ENCODE measurements at places on chromosomes 13 and 19.

GRCh38 chr19:34181111-34181864 is 9.0 kb downstream of the LSM14A start:
- DNase-seq: no peak

DNA sequence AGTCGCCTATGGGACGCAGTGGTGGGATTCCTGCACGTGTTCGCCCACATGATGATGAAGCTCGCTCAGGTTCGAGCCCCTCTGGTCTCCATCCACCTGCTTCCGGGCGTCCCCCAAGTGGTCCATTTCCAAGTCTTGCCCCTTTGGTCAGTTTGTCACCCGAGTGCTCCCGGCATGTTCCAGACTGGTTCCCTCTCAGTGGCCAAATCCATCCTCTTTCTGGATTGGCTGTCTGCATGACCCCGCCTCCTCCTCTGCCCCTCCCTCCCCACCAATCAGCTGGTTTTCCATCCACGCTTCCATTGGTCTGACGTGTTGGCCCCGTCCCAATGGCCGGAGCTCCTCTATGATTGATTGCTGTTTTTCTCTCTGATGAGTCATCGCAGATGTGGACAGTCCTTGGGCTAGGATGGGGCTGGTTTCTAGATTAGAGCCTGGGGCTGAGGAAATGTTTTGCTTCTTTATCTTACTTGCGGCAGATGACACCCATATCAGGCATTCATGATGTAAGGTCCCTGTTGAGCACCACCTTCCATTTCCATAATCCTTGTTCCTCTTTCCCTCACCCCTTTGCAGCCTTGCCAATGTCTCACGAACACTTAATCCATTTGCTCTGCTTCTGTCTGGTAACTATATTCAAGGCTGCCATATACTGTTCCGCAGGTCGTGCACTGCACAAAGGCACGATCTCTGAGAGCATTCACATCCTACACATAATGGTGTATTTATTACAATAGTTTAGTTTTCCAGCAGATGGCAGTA is 73.8 kb downstream of the MAP4K1 start:
- peak; percentile 85 for DNase-seq

GRCh38 chr13:66840621-66841020 is 389.5 kb downstream of the PCDH9 start:
- no peak for DNase-seq

DNA sequence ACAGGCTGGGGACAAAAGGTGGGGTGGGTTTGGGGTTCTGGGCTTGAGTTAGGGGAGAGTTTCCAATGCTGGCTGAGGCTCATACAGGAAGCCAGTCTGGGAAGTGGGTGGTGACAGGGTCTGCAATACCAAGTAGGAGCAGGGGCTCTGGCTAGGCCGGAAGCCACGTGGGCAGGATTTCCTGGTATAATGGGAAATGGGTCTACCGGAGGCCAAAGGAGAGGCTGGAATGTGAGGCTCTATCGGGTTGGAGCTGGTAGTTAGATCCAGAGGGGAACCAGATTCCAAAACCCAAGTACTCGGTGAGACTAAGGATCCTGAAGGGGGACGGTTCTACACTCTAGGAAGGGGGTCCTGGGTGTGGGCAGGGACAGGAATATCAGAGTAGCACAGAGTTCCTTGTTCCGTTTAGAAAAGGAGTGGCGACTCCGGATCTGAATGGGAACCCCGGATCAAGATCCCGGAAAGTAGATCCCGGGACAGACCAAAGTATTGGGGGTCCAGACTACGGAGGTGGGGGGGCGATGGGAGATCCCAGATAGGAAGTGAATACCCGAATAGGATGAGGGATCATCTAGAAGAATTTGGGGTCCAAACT is 802 bp downstream of the CDC37 start:
- DNase-seq: peak; percentile 71

Data from upper lobe of left lung (tissue), 6 donors.